ENCODE measurements at places on chromosomes 4 and X. TPM values are rescaled to one million over a fixed set of nuclear protein-coding genes. Genes with fewer than 3 reads are reported as not detected.

Gene RASGEF1B
- total RNA-seq = 4.0 TPM

Gene MAGT1
- total RNA-seq = 35.0 TPM

Gene ZCCHC12
- 1.2 TPM for total RNA-seq

Gene PRKG2
- 0.14 TPM for total RNA-seq

Gene DOK7
- total RNA-seq = not detected

Gene FGFR3
- 0.11 TPM for total RNA-seq

Gene MPP1
- total RNA-seq = 27.6 TPM

Gene SEPTIN6
- 233 TPM for total RNA-seq

Gene MAGEA12
- total RNA-seq = not detected

Gene CLIC2
- 0.88 TPM for total RNA-seq

Gene RTL5
- 0.14 TPM for total RNA-seq

Gene S100G
- not detected for total RNA-seq

Gene SASH3
- total RNA-seq = 118 TPM

Gene YIPF7
- not detected for total RNA-seq

Gene PCDH7
- total RNA-seq = not detected

Gene UGT2B7
- total RNA-seq = not detected

Gene METAP1
- total RNA-seq = 75.2 TPM

Gene ART3
- not detected for total RNA-seq

GRCh38 chr4:183935355-183936005 lies 30.4 kb downstream of the STOX2 start:
- no peak for DNase-seq

GRCh38 chrX:48854898-48855297 lies 19.5 kb upstream of the PCSK1N start:
- peak; percentile 23 for DNase-seq

GRCh38 chr4:184653650-184654049 lies 4.1 kb downstream of the PRIMPOL start:
- DNase-seq = no peak

GRCh38 chr4:20570981-20571715 lies 129.1 kb upstream of the PACRGL start:
- DNase-seq = no peak

DNA sequence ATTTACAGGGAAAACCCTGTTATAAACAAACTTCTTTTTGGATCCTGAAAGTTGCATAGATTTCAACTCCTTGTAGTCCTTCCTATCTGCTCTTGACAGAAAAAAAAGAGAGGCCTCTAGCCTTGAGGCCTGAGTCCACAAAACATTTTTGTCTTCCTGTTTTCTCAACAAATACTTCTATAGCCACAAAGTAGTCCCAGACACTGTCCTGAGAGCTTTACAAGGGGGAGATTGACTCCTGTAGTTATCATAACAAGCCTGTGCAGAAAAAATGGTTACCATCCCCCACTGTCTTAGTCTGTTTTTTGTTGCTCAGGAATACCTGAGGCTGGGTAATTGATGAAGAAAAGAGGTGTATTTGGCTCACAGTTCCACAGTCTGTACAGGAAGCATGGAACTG lies 35.2 kb downstream of the PCDH7 start:
- no peak for DNase-seq

- no peak for DNase-seq
Observed at GRCh38 chr4:81495345-81495744, 23.6 kb upstream of the RASGEF1B start.

GRCh38 chr4:149370785-149371420 lies 444.7 kb downstream of the IQCM start:
- DNase-seq = no peak

DNA sequence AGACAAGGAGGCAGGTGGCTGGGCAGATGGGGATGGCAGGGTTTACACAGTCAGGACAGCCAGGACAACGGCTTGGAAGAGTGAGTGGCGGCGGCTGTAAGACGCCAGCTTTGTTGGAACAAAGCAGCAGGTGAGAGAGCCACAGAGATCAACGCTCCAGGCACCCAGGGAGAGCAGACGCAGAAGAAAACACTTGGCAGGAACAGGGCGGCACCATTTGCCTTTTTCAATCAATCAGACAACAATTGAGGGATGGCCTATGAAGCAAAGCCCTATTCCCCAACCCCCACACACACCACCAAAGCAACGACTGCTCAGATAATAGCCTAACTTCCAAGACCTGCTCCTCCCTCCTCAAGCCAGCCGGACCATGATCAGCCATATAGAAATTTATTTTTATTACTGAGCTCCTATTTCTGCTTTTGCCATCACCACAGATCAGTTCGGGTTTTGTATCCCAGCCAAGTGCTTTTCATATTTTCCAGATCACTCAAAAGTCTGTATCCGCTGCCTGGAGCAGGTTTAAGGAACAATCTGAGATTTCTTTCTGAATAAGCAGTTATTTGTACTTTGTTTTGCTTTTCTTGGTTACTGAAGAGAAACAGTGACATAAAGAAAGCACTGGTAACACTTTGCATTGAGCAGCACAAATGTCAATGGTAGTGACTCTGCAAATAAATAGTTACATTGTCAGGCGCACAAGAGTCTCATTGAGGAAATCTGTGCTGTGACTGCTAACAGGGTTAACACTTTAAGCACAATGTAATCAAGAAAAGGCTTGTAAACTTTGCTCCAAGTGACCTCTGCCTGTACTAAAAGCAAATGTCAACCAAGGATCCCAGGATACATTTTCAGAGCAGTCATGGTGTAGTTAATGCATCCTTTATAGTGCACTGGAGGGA lies 81.8 kb upstream of the RBPJ start:
- no peak for DNase-seq

DNA sequence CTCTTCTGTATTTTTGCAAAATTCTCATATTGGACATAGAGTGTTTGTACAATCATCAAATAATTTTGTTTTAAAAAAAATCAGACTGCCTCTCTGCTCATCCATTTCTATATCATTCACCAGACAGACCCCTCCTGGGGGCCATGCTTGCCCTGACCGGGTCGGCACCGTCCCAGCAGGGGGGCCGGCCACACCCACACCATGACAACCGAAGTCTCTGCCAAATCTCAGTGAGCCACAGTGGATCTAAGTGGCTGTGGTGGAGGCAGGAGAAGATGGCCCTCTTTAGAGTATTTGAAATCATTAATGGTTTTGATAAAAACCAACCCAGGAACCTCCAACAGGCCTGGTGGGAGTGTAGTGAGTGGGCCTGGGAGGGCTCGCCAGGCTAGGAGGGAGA lies 66.9 kb upstream of the ADRA2C start:
- DNase-seq = no peak

DNA sequence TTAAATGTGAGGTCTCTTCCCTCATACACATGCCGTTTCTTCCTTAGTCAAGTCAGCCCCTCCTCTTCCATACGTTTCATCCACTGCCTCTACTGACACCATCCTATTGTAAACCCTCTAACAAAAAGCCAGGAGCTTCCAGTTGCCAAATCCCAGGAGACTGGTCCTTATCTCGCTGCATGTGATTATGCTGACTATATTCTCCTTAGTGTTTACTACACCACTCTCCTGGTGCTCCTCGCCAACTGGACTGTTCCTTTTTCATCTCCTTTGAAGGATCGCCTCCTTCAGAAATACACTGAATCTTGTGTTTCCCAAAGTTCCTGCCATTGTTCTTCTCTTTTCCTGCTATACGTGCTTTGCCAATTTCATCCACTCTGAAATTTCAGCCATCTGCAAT lies 27.7 kb downstream of the MAML3 start:
- DNase-seq = no peak

DNA sequence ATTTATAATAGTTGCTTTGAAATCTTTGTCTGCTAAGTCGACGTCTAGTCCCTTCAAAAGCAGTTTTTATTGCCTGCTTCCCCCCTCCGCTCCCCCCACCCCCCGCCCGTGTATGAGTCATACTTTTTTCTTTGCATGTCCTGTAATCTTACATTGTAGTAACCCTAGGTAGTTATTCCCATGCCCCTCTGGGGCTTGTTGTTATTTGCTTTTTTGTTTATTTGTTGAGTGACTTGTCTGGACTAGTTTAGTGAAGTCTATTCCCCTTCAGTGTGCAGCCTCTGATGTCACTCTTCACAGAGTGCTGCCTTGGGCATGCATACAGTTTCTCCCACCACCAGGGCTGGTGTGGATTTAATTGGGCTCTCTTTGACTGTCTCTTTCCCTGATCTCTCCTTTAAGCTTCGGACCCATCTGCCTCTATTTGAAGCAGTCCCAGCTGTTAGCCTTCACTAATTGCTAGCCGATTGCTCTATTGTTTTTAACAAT lies 86.2 kb downstream of the PPEF1 start:
- DNase-seq = no peak

- DNase-seq = no peak
Observed at GRCh38 chr4:54165438-54165837, 63.7 kb upstream of the PDGFRA start.

- DNase-seq = no peak
Observed at GRCh38 chr4:152316969-152317368, 218.9 kb downstream of the FBXW7 start.

DNA sequence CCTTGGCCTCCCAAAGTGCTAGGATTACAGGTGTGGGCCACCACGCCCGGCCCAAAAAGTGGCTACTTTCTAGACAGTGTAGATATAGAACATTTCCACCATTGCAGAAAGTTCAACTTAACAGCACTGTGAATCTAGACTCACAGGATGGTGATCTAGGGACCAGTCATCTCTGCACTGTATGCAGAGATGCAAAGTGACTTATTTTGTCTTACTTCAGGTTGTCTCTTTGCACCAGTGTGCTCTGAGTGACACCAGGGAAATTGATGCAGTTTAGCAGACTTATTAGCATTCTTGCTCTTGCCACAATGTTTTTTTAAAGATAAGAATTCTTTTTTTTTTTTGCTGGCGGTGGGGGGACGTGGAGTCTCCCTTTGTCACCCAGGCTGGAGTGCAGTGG lies 12.8 kb upstream of the FOXO4 start:
- DNase-seq = no peak

- DNase-seq = no peak
Observed at GRCh38 chrX:10619425-10620046, 849 bp downstream of the MID1 start.

DNA sequence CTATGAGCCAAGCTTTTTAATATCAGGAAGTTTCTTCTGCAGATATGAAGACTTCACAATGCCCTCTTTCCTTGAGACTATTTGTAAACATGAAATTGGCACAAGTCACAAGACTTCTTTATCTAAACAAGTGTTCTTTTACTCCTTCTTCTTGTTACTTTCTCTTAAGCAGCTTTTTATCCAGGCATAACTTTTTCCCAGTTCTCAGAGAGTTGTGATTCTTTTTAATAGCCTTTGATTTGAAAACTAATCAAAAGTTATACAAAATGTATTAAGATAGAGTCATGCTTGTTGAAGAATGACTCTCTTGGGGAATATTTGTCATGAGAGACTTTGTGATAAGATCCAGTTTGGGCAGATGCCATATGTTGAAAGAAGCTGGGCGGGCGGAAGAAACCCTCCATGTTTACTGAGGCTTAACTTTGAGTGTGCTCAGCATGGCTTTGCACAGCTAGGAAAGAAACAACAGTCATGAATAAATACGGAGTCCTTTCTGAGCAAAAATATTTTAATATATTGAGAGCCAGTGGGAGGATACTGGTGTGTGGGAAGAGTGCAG lies 39.3 kb downstream of the SYTL5 start:
- DNase-seq = no peak

- DNase-seq = no peak
Observed at GRCh38 chr4:94253036-94253435, 45.4 kb downstream of the SMARCAD1 start.

DNA sequence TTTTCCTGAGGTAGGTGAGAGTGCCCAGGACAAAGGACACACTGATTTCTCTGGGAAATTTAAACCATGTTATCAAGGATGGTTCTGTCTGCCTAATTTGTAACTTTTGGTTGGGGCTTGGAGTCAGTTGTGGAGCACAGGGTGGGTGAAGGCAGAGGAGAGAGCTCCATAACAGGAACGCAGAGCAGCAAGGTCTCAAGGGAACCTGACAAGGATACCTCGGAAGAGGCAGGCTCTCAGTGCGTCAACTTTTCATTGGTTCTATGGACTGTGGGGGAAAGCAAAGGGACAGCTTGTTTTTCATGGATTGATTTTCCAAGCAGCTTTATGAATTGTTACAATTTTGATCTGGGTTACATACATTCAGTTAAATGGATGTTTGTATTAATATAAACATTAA lies 110.4 kb downstream of the SLIT2 start:
- no peak for DNase-seq

- no peak for DNase-seq
Observed at GRCh38 chr4:139833151-139833910, 167.7 kb downstream of the MGST2 start.

DNA sequence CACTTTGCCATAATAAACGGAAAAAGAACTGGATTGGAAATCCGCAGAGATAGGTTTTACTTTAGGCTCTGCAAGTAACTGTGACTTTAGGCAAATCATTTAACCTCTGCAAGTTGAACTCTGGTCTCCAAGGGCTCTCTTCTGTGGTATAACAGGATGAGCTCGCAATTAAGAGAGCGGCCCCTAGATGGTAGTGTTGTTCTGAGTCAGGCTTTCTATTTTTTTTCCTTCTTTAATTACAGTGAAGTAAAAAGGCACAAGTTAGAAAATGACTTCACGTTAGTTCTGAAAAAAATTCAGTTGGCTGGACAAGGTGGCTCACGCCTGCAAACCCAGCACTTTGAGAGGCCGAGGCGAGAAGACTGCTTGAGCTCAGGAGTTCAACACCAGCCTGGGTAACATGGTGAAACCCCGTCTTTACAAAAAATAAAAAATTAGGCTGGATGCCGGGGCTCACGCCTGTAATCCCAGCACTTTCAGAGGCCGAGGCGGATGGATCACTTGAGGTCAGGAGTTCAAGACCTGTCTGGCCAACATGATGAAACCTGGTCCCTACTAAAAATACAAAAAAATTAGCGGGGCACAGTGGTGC lies 18.0 kb downstream of the RPS3A start:
- peak; percentile 74 for DNase-seq

- no peak for DNase-seq
Observed at GRCh38 chrX:124045109-124045508, 83.6 kb downstream of the STAG2 start.

GRCh38 chr4:33850371-33850902 lies 2393.9 kb downstream of the ARAP2 start:
- DNase-seq = no peak

DNA sequence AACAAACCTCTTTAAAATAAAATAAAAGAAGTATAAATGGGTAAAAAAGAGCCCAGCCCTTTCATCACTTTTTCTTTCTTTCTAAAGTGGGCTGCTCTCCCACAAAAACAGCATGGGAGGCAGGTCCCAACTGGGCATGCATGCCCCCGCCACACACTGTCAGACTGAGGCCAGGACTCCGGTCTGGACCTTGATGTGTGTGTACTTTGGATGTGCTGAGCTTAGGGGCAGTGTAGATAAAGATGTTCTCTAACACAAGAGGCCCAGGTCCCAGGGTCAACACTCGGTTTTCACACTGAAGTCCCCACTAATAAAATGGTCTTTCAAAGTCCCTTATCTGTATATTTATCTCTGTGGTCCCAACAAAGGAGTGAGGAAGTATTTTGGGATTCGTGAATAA lies 44.4 kb downstream of the ADGRA3 start:
- no peak for DNase-seq

Measured in activated CD4-positive, alpha-beta T cell treated with anti-CD3 and anti-CD28 coated beads for 36 hours (primary cell).